ENCODE measurements at places on chromosomes 1 and 21. TPM values are rescaled to one million over a fixed set of nuclear protein-coding genes. Genes with fewer than 3 reads are reported as not detected.

The SFN gene
- total RNA-seq = 1,454 TPM

The DENND2D gene
- total RNA-seq = 66.0 TPM

The CYP4A22 gene
- not detected for total RNA-seq

The FMN2 gene
- not detected for total RNA-seq

Measured in esophagus squamous epithelium (tissue), 5 donors.